Smooth muscle cell of trachea (primary cell): ENCODE measurements at places on chromosomes 16 and 17. TPM values are rescaled to one million over a fixed set of nuclear protein-coding genes. Genes with fewer than 3 reads are reported as not detected.

Gene CTF1
- total RNA-seq = 3.3 and 6.1 TPM in 2 replicates

Gene TSR1
- 46.4 and 67.6 TPM in 2 replicates for total RNA-seq

Gene RNF40
- 81.9 and 103 TPM in 2 replicates for total RNA-seq

Gene TBC1D10B
- total RNA-seq = 41.5 and 49.0 TPM in 2 replicates

Gene KRT33B
- total RNA-seq = not detected in 2 replicates

Gene RAB26
- 1.2 and 2.9 TPM in 2 replicates for total RNA-seq

Gene KRTAP4-1
- not detected in 2 replicates for total RNA-seq

Gene MARF1
- total RNA-seq = 15.9 and 20.1 TPM in 2 replicates

Gene TBC1D3B
- total RNA-seq = 1.5 and 3.6 TPM in 2 replicates

Gene DNAH9
- total RNA-seq = not detected in 2 replicates

Gene SLC5A10
- not detected in 2 replicates for total RNA-seq

Gene TEKT5
- total RNA-seq = 0.15 TPM in 1 of 2 replicates, not detected in the other

Gene GDPD1
- 0.17 and 0.73 TPM in 2 replicates for total RNA-seq
